ENCODE measurements at places on chromosomes 6 and 20.

DNA sequence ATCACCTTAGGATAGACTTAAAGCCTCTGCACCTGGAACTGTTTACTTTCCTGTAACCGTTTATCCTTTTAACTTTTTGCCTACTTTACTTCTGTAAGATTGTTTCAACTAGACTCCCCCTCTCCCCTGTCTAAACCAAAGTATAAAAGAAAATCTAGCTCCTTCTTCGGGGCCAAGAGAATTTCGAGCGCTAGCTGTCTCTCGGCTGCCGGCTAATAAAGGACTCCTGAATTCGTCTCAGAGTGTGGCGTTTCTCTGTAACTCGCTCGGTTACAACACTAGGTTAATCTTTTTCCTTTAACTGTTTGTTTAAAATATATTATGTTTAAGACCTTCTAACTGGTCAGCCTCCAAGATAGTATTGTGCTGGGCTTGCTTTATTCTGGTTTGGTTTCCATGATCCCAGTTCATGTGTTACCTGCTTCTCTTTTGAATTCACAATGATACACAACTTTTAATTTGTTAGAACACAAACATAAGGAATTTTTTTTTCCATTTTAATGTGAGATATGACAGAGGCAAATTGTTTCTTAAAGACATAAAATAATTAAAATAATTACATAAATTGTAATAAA, 8.7 kb upstream of the NQO2 start:
- no peak for DNase-seq

DNA sequence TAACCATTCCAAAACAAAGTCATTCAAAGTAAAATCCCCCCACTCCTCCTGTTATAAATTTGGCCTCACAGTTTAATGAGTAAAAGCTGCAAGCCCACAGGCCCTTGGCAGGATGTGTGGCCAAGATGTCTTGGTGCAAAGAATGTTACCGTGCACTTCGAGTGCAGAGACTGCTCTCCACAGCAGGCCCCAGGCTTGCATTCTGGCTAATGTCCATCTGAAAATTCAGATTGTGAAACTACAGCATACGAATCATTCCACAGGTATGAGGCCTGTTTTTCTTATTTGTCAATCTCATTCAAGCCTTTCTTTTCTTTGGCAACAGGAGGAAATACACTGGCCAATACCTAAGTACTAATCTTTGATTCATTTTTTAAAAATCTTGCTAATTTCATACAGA, 7.1 kb downstream of the RPS6KA2 start:
- DNase-seq: no peak

DNA sequence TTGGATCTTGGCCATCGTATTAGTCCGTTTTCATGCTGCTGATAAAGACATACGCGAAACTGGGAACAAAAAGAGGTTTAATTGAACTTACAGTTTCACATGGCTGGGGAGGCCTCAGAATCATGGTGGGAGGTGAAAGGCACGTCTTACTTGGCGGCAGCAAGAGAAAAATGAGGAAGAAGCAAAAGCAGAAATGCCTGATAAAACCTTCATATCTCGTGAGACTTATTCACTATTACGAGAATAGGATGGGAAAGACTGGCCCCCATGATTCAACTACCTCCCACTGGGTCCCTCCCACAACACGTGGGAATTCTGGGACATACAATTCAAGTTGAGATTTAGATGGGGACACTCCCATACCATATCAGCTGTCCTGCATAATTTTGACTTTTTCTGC, 20.1 kb upstream of the REPS1 start:
- DNase-seq: no peak

GRCh38 chr6:166728884-166729530, 102.0 kb upstream of the RPS6KA2 start:
- DNase-seq: no peak

DNA sequence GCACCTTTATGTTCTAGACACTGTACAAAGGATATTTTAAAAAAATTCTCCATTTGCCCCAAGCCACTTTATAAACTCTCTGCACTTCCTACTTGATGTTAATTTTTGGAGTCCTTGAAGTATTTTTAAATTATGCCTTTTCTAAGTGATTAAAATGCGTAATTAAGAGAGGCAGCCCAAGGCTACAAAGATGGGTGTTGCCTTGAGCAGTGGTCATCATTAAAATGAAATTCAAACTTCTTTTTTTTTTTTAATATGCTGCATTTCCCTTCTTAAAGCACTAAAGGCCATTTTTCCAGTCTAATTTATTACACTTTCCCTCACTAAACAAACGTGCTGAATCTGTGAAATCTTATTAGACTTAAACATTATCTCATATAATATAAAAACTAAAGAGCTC, 102.4 kb downstream of the IMPG1 start:
- DNase-seq: no peak

DNA sequence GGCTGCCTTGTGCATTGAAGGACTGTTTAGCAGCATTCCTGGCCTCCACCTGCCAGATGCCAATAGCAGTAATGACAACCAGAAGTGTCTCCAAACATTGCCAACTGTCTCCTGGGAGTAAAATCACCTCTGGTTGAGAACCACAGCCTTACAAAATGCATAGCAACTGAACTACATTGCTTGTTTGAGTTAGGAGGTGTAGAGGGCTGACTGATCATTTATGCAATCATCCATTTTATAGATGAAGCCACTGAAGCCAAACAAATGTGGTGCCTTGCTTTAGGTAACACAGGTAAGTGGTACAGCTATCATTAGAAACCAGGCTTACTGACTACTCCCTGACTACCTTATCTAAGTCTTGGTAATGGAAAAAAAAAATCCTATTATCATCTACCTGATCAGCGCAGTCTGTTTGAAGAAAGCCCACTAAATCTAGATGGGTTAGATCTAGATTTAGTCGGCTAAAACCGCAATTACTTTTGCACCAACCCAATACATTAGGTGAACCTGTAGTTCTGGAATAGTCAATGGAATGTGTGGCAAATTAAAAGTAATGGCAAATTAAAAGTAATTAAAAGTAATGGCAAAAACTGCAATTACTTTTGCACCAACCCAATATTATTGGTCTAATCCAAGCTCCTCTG, 47.7 kb upstream of the F13A1 start:
- DNase-seq: no peak

Measured in stimulated activated CD8-positive, alpha-beta memory T cell treated with anti-CD3 and anti-CD28 coated beads, Interleukin-2, amount 100 ng/mL, for 48 hours (primary cell).